ENCODE measurements at places on chromosomes 3 and 15.

- no peak for DNase-seq
Measured at GRCh38 chr3:161339517-161340500, 31.5 kb downstream of the SPTSSB start.

DNA sequence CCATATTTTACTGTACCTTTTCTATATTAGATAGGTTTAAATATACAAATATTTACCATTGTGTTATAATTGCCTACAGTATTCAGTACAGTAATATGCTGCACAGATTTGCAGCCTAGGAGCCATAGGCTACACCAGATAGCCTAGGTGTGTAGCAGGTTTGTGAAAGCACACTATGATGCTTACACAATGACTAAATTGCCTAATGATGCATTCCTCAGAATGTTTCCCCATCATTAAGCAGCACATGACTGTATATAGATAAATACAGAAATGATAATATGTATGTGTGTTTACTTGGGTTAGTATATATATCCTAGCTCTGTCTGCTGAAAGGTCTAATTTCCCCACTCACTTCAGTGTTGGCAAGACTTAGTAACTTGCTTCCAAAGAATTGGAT, 65.8 kb downstream of the MYL3 start:
- no peak for DNase-seq

- DNase-seq = no peak
Measured at GRCh38 chr15:34314491-34315490, 22.8 kb downstream of the SLC12A6 start.

- no peak for DNase-seq
Measured at GRCh38 chr3:190366133-190366532, 21.8 kb upstream of the CLDN16 start.

DNA sequence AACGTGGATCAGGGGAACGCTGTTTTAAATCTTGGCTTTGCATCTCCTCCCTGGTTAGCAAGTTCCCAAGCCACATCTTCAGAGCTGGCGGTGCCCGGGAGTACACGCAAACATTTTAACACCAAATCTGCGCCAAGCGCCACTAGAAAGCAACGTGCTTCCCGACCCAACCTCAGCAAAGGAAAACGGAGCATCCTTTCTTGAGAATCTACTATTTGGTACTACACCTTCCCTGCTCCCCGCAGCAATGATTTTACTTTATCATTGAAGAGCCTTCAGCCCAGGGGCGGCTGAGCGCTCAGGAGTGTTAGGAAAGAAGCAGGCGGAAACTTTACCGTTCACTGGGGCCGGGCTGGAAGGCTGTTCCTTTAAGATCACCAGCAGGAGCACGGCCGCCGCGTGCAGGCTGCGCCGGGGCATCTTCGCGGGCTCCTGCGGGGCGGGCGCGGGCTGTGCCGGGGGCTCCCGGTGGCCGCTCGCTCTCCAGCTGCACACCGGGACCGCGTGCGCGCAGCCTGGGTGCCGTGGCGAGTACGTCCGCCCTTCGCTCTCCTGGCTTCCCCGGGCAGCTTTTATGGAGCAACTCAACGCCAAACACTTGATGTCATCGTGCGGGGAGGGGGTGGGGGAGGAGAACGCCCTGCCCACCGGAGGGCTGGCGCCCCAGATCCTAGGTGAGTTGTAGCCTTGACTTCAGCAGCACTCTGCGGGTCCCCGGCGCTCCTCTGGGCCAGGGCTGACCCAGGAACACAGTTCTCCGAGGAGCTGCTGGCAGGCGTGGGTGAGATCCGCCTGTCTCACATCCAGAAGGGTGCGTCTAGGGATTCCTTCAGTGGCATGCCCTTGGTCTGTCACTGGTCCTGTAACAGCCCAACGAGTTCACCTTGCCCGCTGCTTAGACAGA, at the start of gene CA12:
Gene CA12, minus strand, starts transcription at position 546 of the 904 bp plus-strand sequence. Its CDS starts 126 bp downstream, at position 420.
- peak; percentile 67 for DNase-seq

DNA sequence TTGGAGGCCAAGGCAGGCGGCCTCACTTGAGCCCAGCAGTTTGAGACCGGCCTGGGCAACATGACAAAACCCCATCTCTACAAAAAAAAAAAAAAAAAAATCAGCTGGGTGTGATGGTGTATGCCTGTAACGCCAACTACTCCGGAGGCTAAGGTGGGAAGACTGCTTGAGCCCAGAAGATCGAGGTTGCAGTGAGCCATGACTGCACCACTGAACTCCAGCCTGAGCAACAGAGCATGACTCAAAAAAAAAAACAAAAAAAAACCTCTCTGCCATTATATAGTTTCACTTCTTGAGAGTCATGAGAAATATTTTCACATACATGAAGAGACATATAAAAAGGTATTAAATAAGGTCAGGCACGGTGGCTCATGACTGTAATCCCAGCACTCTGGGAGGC, 45.9 kb upstream of the CP start:
- no peak for DNase-seq

- DNase-seq = no peak
Measured at GRCh38 chr15:69078638-69079037, 64.1 kb downstream of the NOX5 start.

DNA sequence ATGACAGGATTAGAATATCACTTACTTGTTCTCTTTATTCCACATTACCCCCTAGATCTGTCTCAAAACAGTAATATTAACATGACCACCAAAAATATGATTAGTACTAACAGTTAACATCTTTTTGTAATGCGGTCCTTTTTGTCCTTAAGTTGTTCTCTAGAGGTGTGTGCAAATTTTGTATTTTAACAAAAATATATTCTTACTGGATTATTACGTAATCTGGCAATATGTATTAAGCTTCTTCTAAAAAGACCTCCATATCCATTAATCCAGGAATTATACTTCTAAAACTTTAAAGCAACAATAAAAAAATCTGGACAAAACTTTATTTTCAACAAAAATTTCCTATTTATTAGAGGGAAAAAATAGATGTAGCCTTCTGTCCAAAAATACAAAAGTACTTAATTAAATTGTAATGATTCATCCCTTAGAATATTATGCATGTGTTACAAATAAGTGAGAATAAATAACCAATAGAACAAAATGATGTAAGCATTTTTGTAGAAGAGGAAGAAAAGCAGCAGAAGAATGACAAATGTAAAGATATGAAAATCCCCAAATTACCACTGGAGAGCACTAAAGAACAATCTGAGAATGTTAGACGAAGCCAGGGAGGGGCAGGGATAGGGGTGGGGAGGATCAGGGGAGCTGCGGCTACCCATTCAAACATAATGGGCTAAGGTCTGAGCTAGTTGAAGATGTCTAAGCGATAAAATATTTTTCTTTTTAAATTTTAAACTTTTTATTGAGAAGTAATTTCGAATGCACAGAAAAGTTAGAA, 945.6 kb downstream of the MCTP2 start:
- no peak for DNase-seq

- no peak for DNase-seq
Measured at GRCh38 chr15:96858694-96859093, 528.2 kb downstream of the NR2F2 start.

GRCh38 chr3:130490241-130490640, 26.7 kb upstream of the COL6A6 start:
- no peak for DNase-seq

GRCh38 chr3:46359733-46360493, 6.0 kb downstream of the CCR2 start:
- no peak for DNase-seq

GRCh38 chr15:41511899-41512369, 1.7 kb downstream of the LTK start:
- no peak for DNase-seq

GRCh38 chr3:7978087-7978422, 523.6 kb upstream of the LMCD1 start:
- no peak for DNase-seq

DNA sequence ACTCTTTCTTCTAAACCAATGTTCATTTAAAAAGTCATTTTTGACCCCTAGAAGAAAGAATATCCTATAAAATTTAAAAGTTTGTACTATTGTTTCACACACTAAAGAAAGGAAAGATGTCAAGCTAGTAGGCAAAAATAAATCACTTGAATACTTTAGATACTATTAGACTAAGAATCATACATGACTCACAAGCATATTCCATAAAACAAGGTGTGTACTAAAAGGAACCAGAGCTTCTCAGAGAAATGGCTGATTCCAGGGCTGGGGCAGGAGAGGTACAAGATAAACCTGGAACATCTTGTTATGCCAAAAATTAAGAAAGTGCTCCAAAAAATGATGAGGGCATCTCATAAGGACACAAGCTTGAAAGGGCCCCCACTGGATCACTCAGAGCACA, 8.7 kb downstream of the DLG1 start:
- no peak for DNase-seq

DNA sequence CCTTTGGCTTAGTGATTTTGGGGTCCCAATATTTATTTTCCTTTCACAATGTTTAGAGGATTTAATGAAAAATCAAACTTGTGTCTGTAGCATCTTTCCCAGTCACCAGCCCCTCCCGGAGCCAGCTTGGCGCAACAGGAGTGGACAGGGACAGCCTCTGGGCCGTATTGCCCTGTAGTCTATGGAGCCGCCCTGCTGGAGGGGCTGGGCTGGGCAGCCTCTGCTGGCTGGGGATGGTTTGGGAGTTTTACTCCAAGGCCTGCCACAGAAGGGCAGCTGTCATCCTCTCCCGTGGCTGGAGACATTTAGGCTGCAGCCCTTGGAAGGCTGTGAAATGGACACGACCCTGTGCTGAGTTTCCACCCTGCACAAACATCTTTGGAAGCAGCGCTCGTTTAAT, 89.4 kb upstream of the RGMA start:
- no peak for DNase-seq

GRCh38 chr3:156175570-156175969, 55.2 kb downstream of the KCNAB1 start:
- DNase-seq = no peak

DNA sequence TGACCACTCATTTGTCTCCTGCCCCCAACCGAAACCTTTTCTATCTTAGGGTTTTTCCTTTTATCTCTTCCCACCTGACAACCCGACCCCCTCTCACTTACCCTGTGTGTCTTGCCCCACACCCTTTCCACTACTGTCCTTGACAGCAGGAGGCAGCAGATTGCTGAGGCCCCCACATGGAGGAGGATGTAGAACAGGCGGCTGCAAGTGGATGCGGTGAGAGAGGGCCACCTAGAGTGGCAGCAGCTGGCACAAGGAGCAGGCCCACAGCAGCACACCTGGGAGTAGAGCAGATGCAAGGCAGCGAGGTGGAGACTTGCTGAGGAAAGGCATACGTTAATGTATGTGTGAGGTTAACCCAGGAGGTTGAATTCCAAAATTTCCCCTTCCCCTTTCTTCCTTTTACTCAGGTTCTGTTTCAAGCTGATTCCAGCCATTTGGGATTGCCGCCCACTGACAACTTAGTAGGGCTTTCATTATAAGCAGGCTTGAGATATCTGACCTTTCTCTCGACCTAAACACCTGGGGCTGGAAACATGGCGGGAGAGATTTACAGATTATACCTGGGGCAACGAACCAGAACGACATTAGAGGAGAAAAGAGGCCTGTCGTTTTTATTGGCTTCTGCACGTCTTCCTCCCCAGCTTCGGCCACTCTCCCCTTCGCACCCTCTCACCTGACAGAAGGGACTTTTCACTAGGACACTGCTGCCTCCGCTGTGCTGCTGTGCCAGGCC, 643 bp downstream of the SERINC4 start:
- no peak for DNase-seq

- DNase-seq = no peak
Measured at GRCh38 chr15:75720787-75721479, 8.3 kb upstream of the CSPG4 start.

DNA sequence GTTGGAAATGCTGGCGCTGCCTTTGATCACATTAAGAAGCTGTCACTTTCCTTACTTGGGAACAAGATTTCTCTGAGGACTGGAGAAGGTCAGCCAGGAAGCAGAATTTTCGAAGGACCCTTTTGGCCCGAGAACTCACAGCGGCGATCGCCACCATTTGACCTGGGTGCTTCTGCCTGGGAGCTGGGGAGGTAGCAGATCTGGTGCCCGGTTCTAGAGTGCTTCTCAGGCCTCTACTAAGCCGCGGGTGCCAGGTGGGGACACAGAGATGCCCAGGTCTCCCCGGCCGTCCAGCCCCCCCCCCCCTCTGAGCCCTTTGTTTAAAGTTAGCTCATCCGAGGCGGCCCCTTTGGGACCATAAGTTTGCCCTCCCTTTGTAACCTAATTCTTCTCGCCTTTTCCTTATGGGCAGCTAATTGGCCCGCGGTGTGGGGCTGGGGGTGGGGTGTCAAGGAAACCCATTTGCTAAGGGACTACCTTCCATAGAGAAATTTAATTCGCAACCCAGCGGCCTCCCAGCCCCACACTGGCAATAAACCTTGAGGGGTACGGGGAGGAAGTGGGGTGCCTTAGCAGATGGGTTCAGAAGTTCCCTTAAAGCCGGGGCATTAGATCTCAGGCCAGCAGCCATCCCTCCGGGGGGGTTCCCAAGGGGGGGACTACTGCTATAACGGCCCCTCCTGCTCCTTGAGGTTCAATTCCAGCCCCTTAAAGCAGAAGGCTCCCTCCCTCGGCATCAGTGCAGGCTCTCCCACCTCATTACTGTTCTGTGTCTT, 1.9 kb downstream of the GATA2 start:
- DNase-seq = no peak

DNA sequence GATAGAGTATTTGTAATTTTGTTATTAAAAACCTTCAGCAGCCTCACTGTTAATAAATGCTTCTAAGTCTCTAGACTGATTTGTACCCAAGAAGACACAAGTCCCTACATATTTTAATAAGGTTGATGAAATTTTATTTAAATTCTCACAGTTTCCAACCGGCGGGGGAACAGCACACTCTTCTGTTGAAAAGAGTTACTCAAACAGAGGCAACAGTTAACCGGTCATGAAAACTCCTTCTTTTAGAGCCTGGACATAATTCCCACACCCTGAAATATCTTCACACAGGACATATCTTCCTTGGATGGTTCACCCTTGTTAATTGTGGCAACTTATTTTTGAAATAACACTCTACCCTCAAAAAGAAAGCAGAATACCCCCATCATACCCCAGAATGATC, 278.8 kb downstream of the FOXP1 start:
- DNase-seq = no peak

DNA sequence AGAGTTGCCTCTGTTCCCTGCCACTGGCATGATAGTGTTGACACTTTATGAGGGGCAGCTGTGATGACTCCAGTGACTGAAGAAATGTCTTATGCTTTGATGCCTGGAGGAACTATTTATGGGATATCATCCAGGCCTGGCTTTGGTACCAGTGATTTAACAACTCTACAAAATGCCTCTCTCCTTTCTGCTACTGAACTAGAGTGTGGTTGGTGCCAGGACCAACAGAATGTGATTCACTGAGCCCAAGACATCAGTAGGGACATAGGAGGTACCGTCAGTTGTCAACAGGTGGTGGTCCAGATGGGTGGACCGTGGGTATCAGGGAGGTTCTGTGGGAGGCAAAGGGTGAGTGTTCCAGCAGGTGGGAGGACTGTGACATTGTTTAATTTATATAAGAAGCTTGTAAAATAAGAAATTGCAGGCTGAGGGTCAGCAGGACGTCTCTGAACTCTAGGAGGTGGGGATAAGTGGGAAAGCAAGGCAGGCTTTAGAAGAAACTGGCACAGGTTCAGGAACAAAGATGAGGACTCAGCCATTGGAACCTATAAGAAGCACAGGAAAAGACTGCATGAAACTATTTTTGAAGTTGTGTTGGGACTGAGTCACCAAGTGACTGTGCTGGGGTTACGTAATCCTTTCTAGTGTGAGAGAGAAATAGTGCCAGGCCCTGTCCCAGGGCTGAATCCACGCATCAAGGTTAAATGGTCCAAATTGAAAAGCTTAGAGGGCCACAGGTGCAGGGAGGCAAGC, 28.5 kb upstream of the SLC7A14 start:
- no peak for DNase-seq

Data from right lobe of liver (tissue), 6 donors.